ENCODE measurements at places on chromosomes 1 and 21.

DNA sequence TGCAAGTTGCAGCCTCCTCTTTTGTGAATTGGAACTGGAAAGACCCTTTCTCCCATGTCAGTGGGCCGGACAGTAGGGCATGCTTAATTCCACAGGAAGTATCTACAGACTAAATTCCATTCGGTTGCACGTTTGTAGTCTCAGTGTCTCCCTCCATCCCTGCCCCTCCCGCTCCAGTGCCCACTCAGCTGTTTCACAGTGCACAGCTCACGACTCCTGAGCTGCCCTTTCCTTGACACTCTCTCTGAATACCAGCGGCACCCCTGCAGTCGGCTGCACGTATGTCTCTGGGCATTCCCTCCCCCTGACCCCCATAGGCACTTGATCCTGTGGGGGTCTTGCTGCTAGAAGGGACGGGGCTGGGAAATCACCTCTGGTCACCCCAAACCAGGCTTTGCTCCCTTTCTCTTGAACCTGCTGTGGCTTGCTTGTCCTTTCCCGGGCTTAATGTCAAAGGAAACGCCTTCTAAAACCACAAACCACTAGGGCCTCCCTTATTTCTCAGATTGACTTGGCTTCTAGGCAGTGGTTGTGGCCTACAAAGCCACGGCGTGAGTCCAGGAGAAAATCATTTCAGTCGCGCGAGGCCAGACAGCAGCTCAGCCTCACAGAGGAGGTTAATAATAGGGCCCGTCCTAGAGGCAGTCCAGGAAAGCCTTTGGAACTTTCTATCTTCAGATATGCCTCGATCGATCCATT is 365.3 kb upstream of the PROX1 start:
- H3K27me3 ChIP-seq = no peaks in the 10 kb centered on the region
- no peak overlapping the region for H3K27ac ChIP-seq
- no peaks in the 10 kb centered on the region for H3K4me1 ChIP-seq
- H3K36me3 ChIP-seq = no peaks in the 10 kb centered on the region

GRCh38 chr1:26082020-26082350 is 14.6 kb upstream of the TRIM63 start:
- H3K4me3 ChIP-seq = no peak overlapping the region
- DNase-seq = no peak
- no peaks in the 10 kb centered on the region for H3K36me3 ChIP-seq
- peaks cover 20% of the 10 kb centered on the region for H3K27me3 ChIP-seq
- H3K4me1 ChIP-seq = no peaks in the 10 kb centered on the region

- peaks cover 15% of the 10 kb centered on the region for H3K27me3 ChIP-seq
- H3K4me1 ChIP-seq = peaks cover 4% of the 10 kb centered on the region
- H3K36me3 ChIP-seq = no peaks in the 10 kb centered on the region
- H3K27ac ChIP-seq = no peak overlapping the region
Observed at GRCh38 chr1:2377751-2378440, 13.5 kb downstream of the MORN1 start.

DNA sequence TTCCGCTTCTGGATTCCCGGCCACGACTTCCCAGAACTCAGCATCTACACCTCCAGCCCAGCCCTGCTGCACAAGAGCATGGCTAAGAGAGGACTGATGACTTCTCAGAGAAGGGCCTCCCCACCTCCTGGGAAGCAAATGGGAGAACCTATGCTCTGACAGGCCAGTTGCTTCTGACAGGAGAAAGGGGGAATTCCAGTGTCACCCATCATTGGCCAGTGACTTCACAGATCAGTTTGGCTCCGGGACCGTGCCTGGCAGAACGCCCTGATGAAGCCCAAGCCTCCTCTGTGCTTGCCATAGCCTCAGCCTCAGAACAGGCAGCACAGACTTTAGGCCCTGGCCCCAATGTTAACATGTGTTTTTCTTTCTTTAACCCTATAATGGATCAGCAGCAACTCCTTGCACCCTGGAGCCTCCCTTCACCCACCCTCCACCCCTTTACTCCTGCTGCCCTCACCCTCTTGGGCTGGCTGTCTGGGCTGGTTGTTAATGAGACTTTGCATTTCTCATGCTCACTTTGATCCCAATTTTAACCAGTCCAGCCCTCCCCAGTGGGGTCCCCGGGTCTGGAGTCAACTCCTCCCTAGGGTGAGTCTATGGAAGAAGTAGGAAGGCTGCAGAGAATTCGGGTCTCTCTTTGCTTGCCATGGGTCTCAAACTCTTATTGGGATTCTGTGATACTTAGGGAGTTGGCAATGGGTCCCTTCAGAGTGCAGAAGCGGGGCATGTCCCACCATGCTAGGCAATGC is 42.7 kb upstream of the SLC30A1 start:
- no peak overlapping the region for H3K27ac ChIP-seq
- H3K4me3 ChIP-seq = no peak overlapping the region
- no peak for DNase-seq
- H3K27me3 ChIP-seq = no peaks in the 10 kb centered on the region

Measured in T-cell (primary cell).